Cortex of kidney (tissue), 1 donor: ENCODE measurements at places on chromosomes 1 and 21.

DNA sequence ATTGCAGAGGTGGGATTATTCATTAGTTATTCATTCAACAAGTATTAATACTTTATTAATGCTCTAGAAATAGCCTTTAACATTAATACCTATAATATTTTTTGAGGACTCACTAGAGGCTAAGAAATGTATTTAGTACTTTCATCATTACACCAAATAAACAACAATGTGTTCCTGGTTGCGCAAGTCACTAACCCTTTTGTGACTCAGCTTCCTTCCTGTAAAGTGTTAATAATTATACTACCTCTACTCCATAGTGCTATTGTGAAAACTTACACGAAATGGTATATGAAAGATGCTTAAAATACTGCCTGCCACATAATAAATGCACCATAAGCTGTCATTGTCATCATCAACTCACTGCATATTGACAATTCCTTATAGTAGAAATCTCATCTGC is 431.0 kb downstream of the DPYD start:
- DNase-seq: no peak

DNA sequence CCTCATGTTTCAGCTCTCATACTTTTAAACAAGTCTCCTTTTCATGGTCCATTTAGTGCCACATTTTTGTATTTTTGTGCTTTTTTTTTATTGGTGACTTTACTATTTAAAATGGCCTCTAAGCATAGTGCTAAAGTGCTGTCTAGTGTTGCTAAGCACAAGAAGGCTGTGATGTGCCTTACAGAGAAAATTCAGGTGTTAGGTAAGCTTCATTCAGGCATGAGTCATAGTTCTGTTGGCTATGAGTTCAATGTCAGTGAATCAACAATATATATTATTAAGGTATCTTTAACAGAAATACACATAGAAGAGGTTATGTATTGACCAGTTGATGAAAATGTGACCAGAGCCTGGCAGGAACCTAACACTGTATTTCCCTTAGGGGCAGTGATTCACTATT is 12.8 kb upstream of the FUBP1 start:
- no peak for DNase-seq

DNA sequence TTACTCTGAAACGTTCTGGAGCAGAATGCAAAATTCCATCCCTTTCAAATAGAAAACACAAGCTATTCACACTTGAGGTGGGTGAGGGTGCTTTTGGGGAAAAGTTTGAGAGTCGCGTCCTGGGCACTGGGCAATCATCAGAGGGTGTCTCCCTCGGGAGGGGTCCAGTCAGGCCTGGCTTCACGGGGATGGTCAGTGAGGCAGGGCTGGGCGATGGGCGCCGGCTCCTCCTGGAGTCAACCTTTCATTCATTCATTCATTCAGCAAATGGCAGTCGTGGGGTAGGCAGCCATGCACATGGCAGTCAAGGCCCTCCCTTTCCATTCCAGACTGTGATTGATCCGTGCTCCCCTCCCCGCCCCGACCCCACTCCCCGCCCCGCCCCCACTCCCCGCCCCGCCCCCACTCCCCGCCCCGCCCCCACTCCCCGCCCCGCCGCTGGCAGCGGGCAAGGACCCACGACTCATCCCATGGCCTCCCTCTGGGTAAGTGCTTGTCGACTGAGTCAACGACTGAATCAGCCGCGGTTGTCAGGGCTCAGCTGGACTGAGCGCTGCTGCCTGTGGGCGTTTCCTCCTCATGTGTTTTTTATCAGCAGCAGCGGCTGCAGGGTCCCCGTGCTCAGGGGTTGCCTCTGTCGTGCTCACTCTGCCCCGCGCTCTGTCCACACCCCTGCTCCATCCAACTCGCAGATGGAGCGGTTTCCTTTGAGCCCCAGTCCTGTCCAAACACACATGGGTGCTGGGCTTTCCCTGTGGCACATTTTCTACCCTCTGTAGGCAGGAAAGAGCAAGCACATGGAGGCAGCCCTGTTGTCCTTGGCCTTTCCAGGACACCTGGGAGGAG is 12.5 kb upstream of the SPSB1 start:
- DNase-seq: no peak

- DNase-seq: no peak
These were observed 2.5 kb downstream of the AKNAD1 start for GRCh38 chr1:108854221-108855019.

- DNase-seq: no peak
These were observed 125.3 kb downstream of the RPS6KC1 start for GRCh38 chr1:213176341-213176740.

- no peak for DNase-seq
These were observed 3.4 kb downstream of the RCAN1 start for GRCh38 chr21:34611528-34611927.

GRCh38 chr1:172324761-172325160 is 95.7 kb upstream of the C1orf105 start:
- DNase-seq: no peak

DNA sequence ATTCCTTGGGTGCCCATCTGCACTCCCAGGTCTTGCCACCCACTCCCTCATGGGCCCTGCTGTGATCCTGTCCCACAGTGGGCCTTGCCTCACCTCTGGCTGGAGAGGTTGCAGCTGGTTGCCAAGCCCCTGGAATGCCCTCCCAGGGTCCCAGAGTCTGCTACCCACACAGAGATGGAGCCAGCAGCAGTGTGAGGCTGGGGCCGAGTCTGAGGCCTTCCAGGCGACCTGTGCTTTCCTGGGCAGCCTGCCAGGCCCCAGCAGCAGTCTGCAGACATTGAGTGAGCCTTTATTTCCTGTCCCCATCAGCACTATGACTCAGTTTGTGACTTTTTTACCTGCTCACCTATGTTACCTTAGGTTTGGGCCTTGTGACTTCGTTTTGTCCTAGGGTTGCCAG is 25.0 kb upstream of the TSPAN2 start:
- no peak for DNase-seq

DNA sequence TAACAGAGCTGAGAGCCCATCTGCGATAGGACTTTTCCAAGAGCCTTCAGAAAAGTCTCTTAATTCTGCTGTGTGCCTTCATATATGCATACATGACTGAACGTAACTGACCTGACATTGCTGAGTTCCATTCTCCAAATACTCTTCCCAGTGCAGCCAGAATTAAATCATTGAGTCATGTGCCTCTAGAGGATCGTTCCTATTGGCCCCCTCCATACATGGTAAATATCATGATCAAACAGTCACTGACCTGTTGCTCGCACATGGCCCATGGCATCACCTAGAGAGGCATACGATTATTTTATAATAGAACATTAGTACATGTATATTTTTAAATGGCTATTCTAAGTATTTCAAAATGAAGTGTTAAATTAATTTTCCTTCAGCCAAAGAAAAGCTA is 186.8 kb downstream of the PBX1 start:
- no peak for DNase-seq

- DNase-seq: no peak
These were observed 23.6 kb upstream of the ATP5PO start for GRCh38 chr21:33939226-33939625.

GRCh38 chr1:234698686-234699085 is 88.7 kb upstream of the IRF2BP2 start:
- DNase-seq: no peak

DNA sequence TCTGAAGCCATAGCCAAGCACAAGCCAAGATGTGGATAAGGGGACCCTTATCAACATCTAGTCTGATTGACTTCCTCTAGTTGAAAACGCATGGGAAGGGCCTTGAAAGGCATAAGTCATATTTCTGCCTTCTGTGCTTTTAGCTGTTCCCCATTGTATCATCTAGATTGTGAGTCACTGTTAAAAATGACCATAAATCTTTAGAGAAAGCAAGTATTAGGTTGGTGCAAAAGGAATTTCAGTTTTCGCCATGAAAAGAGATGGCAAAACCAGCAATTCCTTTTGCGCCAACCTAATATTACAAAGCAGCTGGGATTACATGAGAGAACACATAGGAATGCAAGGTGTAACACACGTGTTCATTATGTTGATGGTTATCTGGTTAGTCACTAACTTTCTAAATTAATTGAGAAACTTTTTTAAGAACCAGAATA is 63.6 kb downstream of the CLIC6 start:
- no peak for DNase-seq
